ENCODE measurements at places on chromosomes 4 and X.

GRCh38 chr4:149980121-149980682 lies 98.0 kb upstream of the DCLK2 start:
- no peak for DNase-seq

DNA sequence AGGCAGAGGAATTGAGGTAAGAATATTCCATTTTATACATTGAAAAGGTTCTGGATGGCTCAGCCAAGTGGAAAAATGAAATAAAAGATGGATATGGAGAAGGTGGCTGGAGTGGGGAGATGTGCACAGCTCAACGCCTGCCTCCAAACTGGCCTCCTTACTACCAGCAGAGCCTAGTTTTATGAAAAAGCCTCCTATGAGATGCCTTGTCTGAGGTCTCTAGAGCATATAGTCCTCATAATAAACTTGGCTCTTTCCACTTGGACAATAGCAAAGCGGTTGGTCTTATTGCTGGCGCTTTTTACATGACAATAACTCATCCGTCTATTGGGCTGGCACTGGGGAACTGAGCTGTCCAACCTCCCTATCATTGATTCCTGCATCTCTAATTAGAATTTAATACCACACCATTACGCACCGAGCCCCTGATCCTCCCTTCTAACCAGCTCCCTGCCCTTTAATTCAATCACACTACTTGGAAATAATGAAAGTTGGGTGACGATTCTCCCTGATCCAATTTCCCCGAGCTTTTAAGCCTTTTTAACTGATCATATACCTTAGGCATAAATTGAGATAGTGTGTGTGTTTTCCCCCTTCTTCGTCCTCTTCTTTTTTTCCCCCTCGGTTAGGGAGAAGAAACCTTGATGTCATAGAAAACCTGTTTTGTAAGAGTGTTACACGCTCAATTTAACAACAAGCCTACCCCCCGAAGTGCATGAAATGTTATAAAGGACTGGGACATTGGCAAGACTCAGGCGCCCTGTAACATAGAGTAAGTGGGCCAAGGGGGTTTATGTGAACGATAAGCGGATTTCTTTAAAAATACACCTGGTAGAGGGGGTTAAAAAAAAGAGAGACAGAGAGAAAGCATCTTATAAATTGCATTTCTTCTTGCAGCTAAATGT lies at the start of gene PHOX2B:
PHOX2B (minus strand) TSS at position 155 of the 905 bp plus-strand sequence; CDS start at position 40, 115 bp downstream.
- DNase-seq: no peak

- no peak for DNase-seq
Measured at GRCh38 chrX:150517303-150517910, 51.0 kb upstream of the MTM1 start.

DNA sequence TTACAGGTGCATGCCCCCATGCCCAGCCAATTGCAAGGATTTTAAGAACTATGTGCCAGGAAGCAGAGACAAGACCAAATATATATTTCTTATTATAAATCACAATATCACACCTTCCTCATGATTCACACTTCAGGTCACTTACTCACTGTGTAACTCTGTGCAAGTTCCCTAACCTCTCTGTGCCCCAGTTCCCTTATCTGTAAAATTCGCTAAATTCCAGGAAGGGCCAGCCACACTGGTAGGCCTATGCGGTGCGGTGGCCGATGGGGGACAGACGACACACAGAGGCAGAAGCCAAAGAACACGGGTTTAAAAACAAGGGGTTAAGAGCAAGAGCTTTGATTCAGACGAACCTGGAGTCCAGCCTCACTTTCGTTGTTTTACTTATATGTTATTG lies 2.8 kb downstream of the TRIM2 start:
- no peak for DNase-seq

- no peak for DNase-seq
Measured at GRCh38 chrX:124249345-124249744, 83.1 kb upstream of the TEX13D start.

DNA sequence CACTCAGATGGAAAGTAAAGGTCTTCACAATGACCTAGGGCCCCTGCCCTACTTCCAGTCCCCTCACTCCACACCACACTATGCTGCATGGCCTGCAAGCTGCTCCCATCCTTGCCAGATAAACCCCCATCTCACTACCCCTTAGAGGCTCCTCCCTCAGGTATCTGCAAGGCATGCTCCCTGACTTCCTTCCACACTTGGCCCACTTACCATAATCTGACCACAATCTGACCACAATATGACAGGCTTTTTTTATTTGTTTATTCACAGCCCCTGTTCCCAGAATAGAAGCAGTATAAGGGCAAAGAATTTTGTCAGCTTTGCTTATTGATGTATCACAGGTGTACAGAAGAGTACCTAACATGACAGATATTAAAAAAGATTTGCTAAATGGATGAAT lies 124.7 kb downstream of the CAMK2D start:
- no peak for DNase-seq

DNA sequence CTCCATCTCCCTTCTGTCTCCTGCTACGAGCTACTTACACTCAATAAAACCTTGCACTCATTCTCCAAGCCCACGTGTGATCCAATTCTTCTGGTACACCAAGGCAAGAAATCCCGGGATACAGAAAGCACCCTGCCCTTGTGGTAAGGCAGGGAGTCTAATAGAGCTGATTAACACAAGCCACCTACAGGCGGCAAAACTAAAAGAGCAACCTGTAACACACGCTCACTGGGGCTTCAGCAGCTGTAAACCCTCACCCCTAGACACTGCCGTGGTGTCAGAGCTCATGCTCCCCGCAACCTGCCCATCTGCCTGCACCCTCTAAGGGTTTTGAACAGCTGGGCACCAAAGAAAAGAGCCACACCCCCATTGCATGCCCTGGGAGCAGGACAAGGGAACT lies 755.4 kb upstream of the HTR2C start:
- DNase-seq: no peak

GRCh38 chrX:138692591-138692990 lies 18.9 kb downstream of the FGF13 start:
- DNase-seq: no peak

- DNase-seq: no peak
Measured at GRCh38 chrX:39736216-39737211, 361.2 kb downstream of the BCOR start.

GRCh38 chr4:174697896-174698295 lies 131.2 kb downstream of the GLRA3 start:
- no peak for DNase-seq

DNA sequence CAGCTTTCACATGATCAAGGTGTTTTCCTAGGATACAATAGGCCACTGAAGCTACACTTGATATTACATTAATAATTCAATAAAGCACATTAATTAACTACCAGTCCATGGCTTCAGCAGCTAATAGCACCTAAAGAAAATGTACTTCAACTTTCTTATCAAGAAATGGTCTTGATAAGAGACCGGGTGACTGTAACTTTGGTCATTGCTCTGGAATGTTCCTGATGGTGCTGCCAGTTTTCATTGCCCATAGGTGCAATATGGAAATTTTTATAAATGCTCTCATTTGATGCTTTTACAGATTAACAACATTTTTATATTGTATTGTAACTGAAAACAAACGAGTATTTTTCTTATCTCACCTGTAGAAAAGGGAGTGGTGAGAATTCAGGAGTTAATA lies 165.4 kb downstream of the SHROOM3 start:
- DNase-seq: no peak

GRCh38 chr4:127327491-127327890 lies 305.3 kb upstream of the INTU start:
- DNase-seq: no peak

DNA sequence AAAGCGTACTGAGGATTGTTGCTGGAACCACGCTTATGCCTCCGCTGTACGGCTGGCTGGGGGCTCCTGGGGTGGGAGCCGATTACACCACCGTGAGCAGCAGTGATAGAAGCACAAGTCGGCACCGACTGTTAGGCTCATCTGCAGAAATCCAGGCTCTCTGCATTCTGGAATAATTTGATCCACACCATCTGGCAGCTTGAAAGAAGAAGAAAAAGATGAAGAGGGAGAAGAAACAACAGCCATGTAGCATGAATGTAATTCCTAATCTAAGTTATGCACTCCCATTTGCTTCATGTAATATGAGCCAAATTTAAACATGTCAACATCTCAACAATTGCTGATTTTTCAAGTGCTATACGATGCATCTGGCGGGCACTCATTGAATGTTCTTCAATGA lies 84.6 kb upstream of the DHX15 start:
- no peak for DNase-seq

DNA sequence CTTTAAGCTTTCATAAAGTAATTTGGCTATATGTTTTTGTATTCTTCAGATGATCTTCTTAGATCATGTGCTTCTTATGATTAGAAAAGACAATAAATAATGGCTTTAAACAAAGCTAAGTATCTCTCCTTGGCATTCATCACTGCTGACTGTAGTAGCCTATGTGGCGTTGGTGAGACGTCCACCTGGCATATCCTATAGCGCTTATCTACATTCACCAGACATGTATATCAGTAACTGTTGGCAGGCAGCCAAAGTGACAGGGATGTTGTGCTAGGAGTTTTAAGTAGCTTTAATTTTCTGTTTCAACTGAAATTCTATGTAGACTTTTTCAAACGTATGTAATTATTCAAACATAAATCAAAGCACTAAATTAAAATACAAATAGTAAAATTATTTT lies 276.4 kb downstream of the IL15 start:
- no peak for DNase-seq

DNA sequence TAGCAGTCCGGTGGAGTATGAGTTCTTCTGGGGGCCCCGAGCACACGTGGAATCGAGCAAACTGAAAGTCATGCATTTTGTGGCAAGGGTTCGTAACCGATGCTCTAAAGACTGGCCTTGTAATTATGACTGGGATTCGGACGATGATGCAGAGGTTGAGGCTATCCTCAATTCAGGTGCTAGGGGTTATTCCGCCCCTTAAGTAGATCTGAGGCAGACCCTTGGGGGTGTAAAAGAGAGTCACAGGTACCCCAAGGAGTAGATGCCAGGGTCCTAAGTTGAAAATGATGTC lies 852 bp downstream of the MAGEH1 start:
- DNase-seq: no peak

- DNase-seq: no peak
Measured at GRCh38 chr4:120927801-120928409, 5.4 kb upstream of the PRDM5 start.

- DNase-seq: no peak
Measured at GRCh38 chrX:10288373-10288975, 131.7 kb downstream of the CLCN4 start.

- DNase-seq: no peak
Measured at GRCh38 chrX:19097553-19098283, 24.6 kb downstream of the ADGRG2 start.

- DNase-seq: no peak
Measured at GRCh38 chrX:9988762-9989161, 21.6 kb downstream of the CLDN34 start.

DNA sequence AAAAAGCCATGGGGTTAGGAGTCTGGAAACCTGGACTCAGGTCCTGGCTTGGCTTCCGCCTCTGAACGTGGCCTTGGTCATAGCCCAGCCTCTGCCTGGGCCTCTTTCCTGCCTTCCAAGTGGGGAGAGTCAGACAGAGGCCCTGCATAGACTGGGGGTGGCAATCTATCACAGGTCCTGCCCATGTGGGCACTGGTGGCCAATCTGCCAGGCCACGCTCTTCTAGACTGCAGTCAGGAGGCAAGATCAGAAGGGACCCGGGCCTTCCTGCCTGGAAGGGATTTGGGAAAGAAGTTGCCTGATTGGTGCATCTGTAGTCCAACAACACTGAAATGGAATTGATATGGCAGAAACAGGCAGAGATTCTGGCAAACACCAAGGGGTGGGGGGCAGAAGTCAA lies 46.1 kb downstream of the CNGA2 start:
- DNase-seq: no peak

- no peak for DNase-seq
Measured at GRCh38 chr4:184359888-184360287, 114.5 kb downstream of the IRF2 start.

GRCh38 chrX:154980330-154981115 lies 42.0 kb downstream of the F8 start:
- peak; percentile 42 for DNase-seq

DNA sequence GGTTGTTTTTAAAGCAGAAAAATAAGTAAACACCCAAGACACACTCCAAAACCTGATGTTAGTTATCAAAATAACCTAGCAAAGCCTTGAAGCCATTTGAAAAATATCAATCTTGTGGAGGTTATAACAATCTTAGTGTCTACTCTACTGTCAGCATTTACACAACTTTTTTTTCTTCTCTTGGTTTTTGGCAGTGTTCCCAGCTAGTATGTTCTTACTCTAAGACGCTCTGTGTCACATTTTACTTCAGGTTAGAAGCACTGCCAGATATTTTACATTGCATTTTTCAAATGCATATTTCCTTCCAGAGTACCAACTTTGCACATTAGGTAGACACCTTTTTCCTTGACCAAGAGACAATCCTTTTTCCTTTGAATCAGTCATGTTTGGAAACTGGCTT lies 114.0 kb upstream of the INPP4B start:
- no peak for DNase-seq

- DNase-seq: no peak
Measured at GRCh38 chr4:3219761-3220475, 29.0 kb upstream of the MSANTD1 start.

GRCh38 chr4:90403781-90404180 lies 276.6 kb downstream of the CCSER1 start:
- DNase-seq: no peak

GRCh38 chr4:18012134-18012806 lies 9.3 kb downstream of the LCORL start:
- no peak for DNase-seq

DNA sequence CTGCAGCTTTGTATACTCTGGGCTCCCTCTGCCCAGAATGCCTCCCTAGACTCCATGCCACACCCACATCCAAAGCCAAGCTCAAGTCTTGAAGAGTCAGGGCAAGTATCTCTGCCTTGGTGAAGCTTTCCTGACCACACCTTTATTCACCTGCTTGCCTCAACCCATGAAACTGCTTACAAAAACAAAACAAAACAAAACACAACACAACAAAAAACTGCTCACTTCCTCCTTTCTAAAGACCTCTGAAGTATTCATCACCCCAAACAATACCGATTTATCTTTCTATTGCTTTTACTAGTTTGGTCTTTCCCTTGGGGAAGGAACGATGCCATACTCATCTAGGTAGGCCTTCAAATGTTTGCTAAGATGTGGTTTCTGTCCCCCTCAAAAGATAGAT lies 45.0 kb downstream of the TMEM165 start:
- DNase-seq: no peak

DNA sequence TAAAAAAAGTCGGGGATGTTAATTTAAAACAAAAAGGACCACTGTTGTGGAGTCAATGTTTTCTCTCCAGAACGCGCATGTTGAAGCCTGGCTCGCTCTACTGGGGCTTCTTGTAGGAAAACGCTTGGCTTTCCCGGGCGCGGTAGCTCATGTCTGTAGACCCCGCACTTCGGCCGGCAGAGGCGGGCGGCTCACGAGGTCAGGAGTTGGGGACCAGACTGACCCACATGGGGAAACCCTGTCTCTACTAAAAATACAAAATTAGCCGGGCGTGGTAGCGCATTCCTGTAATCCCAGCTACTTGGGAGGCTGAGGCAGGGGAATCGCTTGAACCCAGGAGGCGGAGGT lies 15.6 kb downstream of the NELFA start:
- DNase-seq: no peak

GRCh38 chrX:40943093-40943641 lies 142.1 kb upstream of the USP9X start:
- no peak for DNase-seq

Measured in activated naive CD8-positive, alpha-beta T cell treated with anti-CD3 and anti-CD28 coated beads, Interleukin-2, amount 50 U/mL, for 16 hours (primary cell).